Activated T-cell treated with anti-CD3 and anti-CD28 coated beads, Interleukin-2, amount 50 U/mL, for 1 hour (primary cell): ENCODE measurements at places on chromosomes 11 and 22.

- no peak for DNase-seq
Observed at GRCh38 chr11:64996710-64997380, at the start of gene BATF2. TSS of gene BATF2 (minus strand) at chr11:64996971. CDS start at chr11:64996914, 57 bp downstream.

GRCh38 chr11:30377347-30377746 is 54.4 kb downstream of the ARL14EP start:
- DNase-seq: no peak

GRCh38 chr11:9862981-9863380 is 199.1 kb downstream of the SWAP70 start:
- DNase-seq: no peak

DNA sequence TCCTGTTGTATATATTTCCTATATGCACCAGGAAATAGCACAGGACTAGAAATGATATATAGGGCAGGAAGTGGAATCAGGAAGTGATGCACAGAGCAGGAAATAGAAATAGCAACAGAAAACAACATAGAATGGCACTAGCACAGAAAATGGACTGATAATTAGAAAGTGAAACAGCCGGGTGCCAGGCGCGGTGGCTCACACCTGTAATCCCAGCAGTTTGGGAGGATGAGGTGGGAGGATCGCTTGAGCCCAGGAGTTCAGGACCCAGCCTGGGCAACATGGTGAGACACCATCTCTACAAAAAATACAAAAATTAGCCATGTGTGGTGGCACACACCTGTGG is 10.0 kb upstream of the RELT start:
- DNase-seq: no peak

GRCh38 chr11:108733479-108734116 is 68.7 kb downstream of the DDX10 start:
- DNase-seq: no peak

- no peak for DNase-seq
Observed at GRCh38 chr11:8739309-8739793, 56.8 kb downstream of the RPL27A start.

GRCh38 chr11:44036811-44037657 is 10.7 kb upstream of the ACCSL start:
- no peak for DNase-seq

DNA sequence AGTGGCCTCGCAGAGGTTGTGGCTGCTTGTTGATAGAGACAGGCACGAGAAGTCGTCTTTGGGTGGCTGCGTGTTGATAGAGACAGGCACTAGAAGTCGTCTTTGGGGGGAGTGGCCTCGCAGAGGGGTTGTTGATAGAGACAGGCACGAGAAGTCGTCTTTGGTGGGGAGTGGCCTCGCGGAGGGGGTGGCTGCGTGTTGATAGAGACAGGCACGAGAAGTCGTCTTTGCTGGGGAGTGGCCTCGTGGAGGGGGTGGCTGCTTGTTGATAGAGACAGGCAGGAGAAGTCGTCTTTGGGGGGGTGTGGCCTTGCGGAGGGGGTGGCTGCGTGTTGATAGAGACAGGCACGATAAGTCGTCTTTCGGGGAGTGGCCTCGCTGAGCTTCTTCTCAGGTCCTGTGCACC is 328.8 kb downstream of the TBC1D22A start:
- DNase-seq: no peak

- no peak for DNase-seq
Observed at GRCh38 chr11:86492370-86493010, 117.8 kb downstream of the CCDC81 start.

DNA sequence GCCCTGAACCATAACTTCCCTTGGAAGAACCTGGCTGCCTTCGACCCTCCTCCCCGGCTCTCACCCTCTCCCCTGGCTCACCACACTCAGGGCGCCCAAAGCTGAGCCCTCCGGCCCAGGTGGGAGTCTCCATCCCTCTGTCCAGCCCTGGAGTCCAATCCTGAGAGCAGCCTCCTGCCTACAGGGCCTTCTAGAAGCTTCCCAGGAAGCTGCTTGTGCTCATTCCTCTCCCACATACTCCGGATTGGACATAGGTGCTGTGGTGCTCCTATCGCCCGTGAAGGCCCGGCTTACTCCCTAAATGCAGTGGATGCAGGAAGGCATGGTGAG is 1332.0 kb downstream of the BRD1 start:
- DNase-seq: no peak

DNA sequence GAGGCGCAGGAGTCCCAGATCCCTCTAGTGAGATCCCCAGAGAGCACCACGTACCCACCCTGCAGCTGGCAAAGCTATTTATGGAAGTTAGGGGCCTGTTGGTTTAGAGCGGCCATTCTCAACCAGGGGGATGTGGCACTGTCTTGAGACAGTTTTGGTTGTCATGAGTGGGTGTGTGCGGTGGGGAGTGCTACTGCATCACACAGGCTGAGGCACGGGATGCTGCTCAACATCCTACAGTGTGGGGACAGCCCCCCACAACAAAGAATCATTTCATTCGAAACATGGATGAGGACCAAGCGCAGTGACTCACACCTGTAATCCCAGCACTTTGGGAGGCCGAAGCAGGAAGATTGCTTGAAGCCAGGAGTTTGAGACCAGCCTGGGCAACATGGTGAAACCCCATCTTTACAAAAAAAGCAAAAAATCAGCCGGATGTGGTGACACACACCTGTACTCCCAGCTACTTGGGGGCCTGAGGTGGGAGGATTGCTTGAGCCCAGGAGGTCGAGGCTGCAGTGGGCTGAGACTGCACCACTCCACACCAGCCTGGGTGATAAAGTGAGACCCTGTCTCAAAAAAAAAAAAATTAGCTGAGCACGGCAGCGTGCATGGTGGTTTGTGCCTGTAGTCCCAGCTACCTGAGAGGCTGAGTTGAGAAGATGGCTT is 28.2 kb downstream of the GGT5 start:
- DNase-seq: no peak

GRCh38 chr11:17724020-17724908 is 4.9 kb downstream of the MYOD1 start:
- no peak for DNase-seq

DNA sequence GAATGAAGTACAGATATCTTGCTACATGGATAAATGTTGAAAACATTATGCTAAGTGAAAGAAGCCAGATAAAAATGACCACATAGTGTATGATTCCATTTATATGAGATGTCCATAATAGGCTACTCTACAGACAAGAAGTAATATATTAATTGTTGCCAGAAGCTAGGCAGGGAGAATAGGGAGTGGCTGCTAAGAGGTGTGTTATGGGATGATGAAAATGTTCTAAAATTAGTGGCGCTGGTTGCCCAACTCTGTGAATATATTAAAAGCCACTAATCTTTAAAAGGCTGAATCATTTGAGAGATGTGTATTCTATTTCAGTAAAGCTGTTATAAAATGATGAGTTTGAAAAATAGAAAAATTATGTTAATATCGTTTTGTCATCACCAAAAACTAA is 144.4 kb downstream of the NCAM1 start:
- no peak for DNase-seq

DNA sequence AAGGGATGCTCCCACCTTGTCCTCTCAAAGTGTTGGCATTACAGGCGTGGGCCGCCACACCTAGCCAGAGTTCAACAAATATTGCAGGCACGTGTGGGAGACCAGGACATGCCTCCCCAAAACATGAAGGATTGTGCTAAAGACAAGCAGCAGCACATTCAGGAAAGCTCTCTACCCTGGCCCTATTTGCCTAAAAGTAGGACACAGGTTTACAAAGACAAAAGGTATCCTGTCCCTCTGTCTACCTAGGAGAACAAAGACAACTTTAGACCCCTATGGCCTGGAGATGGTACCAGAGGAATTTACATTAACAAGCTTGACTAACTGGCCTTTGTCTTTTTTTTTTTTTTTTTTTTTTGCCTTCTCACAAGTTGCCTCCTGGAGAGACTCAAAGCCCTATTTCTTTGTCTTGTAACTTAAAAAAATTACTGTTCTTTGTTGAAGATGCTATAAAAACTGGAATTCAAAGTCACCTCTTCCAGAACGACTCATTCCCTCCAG is 859 bp upstream of the ACCS start:
- DNase-seq: no peak

DNA sequence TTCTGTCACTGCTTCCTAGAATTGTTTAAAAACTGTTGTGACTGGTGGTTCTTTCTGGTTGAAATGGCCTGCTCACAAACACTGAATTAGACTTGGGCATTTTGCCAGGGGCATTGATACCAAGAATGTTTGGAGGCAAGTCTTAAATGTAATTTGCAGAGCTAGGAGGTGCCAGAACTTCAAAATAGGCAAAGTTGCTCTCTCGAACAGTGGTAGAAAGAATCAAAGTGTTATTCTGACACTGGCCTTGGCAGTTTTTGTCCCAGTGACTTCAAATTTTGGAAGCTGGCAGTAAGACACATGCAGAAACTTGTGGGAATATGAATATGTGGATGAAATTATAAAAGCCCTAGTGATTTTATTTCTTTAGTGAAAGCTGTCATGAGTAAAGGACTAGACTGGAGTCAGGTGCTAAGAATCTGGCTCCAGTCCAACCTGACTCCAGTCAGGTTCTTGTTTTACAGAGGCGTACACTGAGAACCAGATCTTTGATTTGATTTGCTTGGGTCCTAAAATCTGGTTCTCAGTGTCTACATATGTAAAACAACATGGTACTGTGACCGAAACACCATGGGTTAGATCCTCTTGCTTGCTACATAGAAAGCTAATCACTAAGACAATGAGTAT is 20.9 kb downstream of the SVIP start:
- DNase-seq: no peak

- DNase-seq: no peak
Observed at GRCh38 chr11:12239396-12239795, 129.0 kb downstream of the MICAL2 start.

DNA sequence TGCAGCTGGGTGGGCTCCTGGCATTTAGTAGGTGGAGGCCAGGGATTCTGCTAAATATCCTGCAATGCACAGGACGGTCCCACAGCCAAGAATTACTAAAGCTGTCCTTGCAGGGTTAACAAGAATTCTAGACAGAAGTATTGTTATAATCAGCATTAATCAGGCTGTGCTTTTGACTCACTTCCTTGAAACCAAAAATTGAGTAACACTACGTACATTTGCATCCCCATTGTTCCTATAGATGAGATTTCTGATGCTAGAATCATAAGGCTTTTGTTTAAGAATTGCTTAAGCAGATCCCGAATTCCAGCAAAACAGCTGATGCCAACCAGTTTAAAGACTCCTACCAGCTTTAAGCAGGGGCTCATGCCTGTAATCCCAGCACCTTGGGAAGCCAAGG is 11.4 kb downstream of the SLC6A5 start:
- no peak for DNase-seq

GRCh38 chr11:100646545-100646944 is 40.5 kb upstream of the ARHGAP42 start:
- DNase-seq: no peak

DNA sequence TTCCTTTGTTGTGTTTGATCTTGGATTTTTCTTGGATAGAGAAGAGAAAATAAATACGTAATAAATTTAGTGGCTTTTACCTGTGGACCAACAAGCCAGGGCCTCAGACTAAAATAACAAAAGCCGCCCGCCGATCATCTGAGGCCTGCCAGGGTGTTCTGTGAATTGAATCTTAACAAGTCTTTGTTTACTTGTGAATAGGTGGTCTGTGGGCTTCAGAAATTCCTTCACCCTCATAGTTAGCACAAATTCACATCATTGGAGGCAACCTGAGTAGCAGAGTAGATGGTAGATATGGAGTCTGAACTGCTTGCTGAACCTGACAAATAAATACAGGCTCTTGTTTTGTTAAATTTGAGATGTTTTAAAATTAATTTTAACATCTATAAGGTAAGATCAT is 176.3 kb upstream of the MTNR1B start:
- DNase-seq: no peak

GRCh38 chr11:61787928-61788491 is 4.4 kb downstream of the TMEM258 start:
- no peak for DNase-seq

DNA sequence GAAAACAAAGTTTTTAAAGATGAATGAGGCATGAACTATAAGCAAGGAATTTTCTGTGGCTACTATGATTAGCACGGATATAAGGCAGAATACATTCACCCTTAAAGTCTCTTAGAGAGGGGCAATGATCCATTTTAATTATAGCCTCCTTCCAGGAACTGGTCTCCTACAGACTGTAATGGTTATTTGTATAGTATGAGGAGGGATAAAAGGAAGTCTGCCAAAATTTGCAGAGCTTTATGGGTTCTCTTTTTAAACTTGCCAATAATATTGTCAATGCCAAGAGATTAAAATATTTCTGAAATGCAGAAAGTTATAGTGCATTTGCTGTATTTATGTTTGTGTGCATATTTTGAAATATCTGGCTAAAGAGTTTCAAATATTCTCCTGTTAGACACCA is 271.4 kb upstream of the LUZP2 start:
- no peak for DNase-seq

DNA sequence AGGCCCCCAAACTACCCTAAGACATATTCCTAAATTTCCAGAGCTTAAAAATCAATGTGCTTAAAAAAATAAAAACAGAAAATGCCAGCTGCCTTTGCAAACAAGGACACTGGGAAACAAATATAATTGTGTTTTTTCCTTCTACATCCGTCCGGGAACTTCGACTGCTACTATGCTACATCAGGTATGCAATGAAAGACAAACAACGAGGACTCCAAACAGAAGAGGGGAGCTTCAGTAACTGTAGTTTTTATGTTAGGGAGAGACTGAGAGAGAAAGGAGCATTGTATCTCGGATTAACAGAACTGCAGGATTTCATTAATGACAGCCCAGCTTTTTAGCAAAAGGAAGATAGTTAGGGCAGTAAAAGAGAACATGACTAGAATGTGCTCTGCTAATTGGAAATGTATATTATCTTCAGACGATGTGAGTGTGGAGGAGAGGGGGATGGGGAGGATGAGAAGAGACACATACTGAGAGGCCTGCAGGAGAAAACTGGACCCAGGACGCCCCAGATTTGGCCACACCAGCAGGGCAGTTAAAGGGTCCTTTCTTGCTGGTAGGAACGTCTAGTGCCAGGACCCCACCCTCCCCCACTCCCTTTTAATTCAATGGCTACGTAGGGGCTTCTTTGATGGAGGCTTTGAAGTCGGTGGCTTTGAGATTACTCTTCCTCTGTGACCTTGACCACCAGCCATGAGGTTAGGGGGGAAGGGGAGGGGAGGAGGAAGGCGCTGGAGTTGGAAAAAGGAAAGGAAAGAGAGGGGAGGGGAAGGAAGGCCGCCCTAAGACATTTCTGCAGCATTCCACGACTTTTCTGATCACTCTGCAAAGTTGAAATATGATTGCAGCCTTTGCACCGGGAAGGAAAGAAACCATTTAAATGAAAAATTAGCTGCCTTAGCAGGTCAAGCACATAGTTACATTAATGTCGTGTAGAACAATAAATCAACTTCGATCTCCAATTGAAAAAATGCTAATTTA is 187.1 kb downstream of the BLID start:
- DNase-seq: no peak

GRCh38 chr11:109553284-109553683 is 131.3 kb downstream of the C11orf87 start:
- DNase-seq: no peak

DNA sequence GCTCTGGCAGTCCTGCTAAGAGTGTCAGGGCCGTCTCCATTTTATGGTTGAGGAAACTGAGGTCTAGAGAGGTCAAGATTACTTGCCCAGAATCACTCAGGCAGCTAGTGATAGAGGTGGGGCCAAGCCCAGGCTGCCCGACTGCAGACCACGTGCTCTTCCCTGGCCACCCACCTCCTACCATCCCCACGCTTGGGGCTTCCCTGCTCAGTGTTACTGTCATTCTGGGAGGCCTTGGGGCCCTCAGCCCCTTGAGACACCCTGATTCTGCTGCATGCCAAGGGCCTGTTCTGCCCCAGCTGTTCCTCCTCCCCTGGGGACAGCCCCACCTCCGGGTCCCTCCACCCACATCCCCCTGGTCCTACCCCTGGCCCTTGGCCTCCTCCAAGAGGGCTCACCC is 17.2 kb upstream of the TAB1 start:
- DNase-seq: no peak

- DNase-seq: no peak
Observed at GRCh38 chr11:46034041-46034440, 87.2 kb downstream of the PHF21A start.
